T-helper 9 cell (primary cell): ENCODE measurements at places on chromosomes 1 and 21.

DNA sequence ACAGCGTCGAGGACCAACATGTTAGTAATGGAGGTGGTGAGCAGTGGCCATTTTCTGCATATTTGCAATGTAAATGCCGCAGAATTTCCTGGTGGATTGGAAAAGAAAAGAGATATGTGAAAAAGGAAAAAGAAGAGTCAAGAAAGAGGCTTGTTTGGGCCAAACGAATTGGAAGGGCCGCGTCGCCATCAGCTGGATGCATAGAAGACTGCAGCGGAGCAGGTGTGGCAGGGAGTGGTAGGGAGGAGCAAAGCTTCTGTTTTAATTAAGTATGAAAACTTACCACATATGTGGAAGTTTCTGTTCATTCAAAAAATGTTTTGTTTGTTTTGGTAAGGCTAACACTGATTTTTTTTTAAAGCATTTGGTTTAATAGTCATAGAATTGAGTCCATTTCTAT, 690.7 kb downstream of the NCAM2 start:
- DNase-seq, result no peak

- DNase-seq, result no peak
These were observed 103.7 kb downstream of the SLC16A1 start for GRCh38 chr1:112852276-112852675.

GRCh38 chr1:161772397-161772796, 6.3 kb downstream of the ATF6 start:
- DNase-seq, result no peak

DNA sequence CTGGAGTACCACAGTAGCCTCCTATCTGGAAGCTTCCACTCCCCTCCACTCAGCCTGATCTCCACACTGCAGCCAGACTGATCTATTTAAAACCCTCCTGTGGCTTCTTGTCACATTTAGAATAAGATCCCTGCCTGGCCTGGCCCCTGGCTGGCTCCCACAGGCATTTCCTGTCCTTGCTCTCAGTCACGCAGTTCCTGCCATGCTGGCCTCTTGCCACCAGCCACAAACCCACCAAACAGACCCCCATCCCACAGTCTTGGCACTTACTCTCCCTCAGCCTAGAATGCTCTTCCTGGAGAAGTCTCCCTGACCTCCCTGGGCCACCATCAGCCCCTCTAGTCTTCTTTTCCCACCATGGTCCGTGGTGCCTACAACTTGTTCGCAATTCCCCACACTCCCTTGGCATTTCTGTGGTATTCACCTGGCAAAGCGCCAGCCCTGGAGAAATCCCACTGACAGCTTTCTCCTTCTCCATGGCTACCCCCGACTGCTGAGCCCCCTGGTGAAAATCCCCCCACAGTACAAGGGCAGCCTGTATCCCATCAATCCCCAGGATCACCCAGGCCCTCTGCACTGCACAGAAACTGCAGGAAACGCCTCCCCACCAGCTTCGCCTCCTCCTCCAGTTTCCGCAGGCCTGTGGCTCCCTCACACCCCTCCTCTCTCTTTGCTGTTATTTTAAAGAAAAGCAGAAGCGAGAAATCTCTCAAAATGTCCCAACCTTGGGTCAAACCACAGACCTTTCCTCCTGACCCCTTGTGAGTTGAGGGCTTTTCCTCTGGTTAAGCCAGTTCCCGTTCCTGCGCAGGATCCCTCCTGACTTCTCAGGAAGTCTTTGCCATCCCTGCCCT, 94.5 kb downstream of the SYT2 start:
- DNase-seq, result no peak

GRCh38 chr1:2226525-2227345, 1.4 kb upstream of the SKI start:
- no peak for DNase-seq

DNA sequence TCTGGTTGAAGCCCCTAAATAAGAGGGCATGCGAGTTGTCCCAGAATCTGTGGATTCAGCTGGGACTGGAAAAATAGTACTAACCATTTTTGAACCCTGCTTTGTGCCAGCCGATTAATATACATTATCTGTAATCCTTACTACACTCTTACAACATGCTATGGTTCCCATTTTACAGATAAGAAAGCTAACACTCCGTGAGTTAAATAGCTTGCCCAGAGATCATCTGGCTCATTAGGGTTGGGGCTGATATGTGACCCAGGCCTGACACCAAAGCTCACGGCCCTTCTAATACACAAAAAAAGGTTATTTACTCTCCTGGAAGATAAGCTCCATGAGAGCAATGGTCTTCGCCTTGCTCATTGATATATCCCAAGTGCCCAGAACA, 14.9 kb downstream of the ATP2B4 start:
- no peak for DNase-seq

GRCh38 chr1:95547005-95547404, 313.0 kb downstream of the RWDD3 start:
- no peak for DNase-seq

GRCh38 chr21:31911138-31911907, 38.5 kb downstream of the HUNK start:
- no peak for DNase-seq
